ENCODE measurements at places on chromosomes 16 and 17.

DNA sequence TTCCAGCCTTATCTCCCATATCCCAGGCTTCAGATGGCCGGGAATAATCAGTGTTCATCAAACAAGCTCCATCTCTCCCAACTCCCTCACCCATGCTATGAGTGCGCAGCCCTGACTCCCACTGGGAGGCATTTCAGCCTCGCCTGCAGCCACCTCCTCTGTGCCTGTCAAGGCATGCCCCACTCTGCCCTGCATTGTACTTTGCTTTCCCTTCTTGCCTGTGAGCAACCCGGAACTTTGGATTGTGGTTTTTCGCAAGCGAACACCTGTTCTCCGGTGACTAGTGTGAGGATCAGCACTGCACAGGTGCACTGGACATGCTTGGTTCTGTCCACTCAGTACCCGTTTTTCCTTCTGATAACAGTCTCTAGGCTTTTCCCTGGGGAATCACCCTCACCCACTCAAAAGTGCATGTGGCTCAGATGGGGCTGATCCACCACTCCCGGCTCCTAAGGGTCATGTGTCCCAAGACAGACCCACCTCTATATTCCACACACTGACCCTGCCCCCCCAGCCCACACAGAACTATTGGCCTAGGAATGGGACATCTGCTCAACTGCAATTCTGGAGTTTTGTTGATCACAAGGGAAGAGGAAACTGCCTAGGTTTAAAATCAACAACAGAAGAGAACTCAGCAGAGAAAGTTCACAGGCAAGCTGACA is 9.1 kb downstream of the CHST6 start:
- DNase-seq, result no peak

DNA sequence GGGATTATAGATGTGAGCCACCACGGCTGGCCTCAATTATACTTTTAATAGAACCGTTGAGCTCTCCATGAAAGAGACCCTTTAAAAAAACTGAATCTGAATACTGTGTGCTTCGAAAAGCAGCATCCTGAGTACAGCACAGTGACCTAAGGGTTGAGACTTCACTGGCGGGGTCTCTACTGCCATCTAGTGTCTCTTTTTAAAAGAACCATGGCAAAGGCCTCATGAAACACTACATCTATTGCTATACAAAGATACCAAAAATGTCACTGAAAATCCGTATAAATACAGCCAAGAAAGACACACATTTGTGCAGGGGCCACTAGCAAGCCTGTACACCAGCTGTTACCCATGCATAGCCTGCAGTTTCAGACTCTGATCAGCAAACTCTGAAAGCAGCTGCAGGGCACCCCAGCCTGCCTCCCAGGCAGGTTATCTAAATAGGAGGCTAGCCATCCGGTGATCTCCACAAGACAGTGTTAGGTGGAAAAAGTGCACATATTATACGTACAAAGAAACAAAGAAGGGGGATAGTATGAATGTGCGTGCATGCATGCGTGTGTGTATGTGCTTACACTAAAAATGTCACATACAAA is 35.3 kb downstream of the NPLOC4 start:
- DNase-seq, result peak; percentile 87

- no peak for DNase-seq
Measured at GRCh38 chr16:3274490-3274889, 8.8 kb upstream of the ZNF263 start.

DNA sequence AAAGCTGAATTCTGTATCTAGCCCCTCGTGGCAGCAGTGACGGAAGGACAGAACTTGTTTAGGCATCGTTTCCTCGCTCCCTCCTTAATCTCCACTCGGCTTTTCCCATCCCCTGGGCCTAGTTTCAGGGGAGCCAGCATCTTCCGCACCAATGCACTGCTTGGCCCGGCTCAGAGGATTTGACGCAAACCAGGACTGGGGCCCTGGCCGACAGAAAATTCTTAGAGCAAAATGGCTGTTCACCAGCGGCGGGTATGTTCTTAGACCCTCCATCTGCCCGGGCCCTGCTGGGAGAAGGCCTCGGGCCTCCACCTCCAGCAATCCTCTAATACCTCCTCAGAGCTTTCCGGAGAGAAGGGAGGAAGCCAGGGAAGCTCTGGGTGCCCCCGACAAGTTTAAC is 54.6 kb downstream of the TBC1D16 start:
- no peak for DNase-seq

DNA sequence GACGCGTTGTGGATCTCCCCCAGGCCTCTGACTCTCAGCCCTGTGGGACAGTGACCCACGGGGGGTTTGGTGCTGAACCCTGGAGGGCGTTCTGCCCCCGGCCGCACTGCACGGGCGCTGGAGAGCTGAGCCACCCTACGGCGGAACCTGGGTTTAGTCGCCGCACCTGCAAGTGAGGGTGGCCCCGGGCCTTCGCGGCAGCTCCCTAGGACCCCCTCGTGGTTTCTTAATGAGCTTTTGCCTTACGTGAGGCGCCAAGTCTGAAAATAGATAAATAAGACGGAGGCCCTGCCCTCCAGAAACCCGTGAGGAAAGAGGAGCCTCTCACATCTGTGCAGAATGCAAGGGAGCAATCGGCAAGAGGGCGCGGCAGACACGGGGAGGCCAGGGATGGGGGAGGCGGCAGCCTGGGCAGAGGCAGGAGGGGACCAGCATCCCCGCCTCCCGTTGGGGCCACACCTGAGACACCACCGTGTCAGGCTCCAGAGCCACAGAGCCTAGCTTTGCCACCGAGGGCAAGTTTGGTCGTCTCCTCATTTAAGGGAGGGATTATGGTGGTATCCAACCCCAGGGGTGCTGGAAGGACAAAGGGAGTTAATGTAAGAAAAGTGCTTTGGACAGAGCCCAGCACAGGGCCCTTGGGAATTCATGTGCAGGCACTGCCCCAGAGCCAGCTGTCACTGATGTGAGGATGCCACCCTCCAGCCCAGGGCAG is 153.2 kb upstream of the CHMP6 start:
- DNase-seq, result no peak

- DNase-seq, result no peak
Measured at GRCh38 chr17:10130677-10131076, 67.7 kb downstream of the GAS7 start.

DNA sequence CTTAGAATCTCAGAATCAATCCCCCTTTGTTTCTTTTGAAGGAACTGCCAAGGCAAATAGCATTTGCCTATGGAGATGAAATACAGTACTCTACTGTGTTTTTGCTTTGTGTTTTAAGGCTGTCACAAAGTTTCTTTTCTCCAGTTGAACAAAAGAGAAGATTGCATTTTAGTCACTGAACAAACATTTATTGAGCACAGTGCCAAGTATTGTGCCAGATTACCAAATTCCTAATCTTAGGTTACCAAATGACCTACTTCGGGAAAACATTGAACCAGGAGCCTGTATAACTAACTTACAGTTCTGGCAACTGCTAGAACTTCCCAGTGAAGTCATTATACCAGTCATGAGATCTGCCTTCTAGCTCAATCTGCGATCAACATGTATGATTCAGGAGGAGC is 3.0 kb upstream of the UBB start:
- DNase-seq, result peak; percentile 74

DNA sequence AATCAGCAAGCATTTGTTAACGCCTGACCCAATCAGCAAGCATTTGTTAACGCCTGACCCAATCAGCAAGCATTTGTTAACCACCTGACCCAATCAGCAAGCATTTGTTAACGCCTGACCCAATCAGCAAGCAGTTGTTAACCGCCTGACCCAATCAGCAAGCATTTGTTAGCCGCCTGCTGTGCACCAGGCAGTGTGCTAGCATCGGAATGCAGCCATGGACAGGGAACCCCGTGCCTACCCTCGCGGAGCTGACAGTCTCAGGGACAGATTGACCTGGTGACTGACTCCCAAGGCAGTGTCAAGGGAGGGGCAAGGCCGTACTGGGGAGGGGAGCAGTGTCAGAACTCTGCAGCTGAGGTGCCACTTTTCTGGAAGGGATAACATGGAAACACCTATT is 66.9 kb downstream of the ABR start:
- DNase-seq, result no peak

GRCh38 chr16:8677481-8677880 is 3.1 kb downstream of the ABAT start:
- DNase-seq, result peak; percentile 41

DNA sequence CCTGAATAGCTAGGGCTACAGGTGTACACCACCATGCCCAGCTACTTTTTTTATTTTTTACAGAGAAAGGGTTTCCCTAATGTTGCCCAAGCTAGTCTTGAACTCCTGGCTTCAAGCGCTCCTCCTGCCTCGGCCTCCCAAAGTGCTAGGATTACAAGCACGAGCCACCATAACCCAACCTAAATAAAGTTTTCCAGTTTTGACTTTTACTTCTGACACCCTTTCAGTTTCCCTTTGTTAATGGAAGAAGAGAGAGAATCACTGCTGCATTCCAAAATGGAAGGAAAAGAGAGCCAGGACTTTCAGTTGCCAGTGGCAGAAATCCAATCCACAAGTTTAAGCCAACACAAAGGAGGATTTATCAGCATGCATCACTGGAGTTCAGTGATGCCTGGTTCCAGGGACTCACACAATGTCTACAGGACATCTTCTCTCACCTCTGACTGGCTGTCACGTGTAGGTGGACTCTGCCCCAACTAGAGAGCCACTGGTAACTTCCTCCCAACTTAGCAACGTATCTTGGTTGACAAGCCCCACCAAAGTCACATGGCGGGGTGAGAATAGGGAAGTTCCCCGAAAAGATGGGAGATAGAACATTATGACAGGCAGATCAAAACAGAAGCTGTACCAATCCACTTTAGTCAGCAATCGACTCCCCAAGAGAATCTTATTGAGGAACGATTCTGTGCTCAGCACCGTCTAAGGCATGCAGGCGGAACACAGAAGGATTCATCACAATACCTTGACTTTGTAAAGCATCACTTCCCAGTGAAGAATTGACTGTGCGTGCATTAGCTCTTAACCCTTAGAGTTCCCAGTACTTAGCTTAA is 46.5 kb downstream of the GAS7 start:
- no peak for DNase-seq

- no peak for DNase-seq
Measured at GRCh38 chr16:3536851-3537250, 36.0 kb downstream of the CLUAP1 start.

DNA sequence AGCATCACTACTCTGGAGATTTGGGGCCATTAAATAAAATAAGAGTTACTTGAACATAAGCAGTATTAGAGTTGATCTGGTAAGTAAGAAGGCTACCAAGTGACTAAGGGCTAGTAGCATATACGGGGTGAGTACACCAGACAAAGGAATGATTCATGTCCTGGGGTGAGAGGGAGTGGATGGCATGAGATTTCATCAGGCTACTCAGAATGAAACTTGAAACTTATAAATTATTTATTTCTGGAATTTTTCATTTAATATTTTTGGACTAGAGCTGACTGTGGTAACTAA is 2.3 kb downstream of the SLFN5 start:
- DNase-seq, result peak; percentile 89

GRCh38 chr16:51508490-51509212 is 357.6 kb upstream of the SALL1 start:
- peak; percentile 53 for DNase-seq

All from cardiac fibroblast (primary cell).